ENCODE measurements at places on chromosomes 3 and 15.
A peak's percentile ranks its signal among the peaks of the same experiment; 100 is the strongest.

- DNase-seq, result no peak
These were observed 39.2 kb downstream of the ACAA1 start for GRCh38 chr3:38097446-38098375.

DNA sequence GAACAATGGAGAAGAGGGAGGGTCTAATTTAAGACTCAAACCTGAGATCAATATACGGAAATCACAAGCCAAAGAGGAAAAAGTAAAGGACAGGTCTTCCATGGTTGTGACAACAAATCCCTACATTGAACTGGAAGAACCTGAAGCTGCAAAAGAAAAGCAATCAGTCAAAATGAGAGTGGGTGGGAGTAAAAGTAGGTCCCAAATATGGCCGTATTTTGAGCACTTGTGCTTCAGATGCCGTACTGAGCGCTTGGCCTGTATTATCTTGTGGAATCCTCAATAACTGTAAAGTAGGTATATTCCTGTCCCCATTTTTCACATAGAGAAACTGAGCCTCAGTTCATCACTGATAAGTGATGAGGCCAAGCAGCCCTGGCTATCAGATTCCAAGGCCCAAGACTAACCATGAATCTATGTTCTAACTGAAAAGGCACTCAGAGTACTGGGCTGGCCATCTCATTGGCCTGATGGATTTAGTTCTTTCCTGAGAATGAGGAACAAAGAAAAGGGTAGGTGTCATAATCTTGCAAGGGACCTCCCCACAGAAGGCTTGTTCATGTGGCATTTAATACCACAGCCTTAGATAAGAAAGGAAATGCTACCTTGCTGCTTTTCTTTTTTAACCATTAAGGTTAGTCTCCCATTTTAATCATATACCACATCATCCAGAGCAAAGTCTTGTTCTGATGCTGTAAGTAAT lies 52.5 kb downstream of the LRRN1 start:
- DNase-seq, result no peak

DNA sequence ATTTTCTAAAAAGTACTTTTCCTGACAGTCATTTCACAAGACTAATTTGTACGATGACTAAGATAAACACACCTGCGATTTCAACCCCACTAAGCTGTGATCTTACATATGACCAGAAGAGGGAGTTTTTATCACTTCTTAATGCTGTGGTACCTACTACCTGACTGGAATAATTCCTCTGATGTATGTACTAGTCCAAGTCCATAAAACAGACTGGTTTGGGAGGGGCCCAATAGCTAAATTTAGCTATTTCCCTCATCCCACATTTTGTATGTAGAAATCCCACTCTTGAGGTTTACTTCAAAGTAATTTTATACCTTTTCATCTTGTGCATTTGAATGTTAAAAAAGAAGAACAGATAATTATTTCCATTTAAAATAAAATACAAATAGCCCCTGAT lies 49.7 kb upstream of the SCAANT1 start:
- DNase-seq, result no peak

DNA sequence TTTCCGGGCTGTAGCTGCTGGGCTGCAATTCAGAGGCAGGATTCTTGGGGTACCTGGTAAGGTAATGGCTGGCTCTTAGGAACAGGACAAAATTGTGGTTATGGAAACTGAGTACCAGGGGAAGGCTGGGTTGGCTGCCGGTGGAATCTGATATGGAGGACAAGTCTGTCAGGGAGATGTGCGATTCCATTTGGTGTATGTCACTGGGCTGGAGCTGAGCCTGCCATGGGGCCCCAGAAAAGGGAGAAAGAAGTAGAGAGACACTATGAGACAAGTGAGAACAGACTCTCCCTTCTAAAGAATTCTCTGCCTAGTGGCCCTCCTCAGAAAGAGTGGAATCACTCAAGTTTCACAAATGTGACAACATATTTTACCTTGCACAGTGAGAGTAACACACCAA lies 368.2 kb upstream of the ROPN1 start:
- DNase-seq, result no peak

GRCh38 chr3:10242182-10243065 lies 5.8 kb upstream of the TATDN2 start:
- no peak for DNase-seq

GRCh38 chr3:158809642-158810041 lies 7.8 kb downstream of the MFSD1 start:
- DNase-seq, result no peak

DNA sequence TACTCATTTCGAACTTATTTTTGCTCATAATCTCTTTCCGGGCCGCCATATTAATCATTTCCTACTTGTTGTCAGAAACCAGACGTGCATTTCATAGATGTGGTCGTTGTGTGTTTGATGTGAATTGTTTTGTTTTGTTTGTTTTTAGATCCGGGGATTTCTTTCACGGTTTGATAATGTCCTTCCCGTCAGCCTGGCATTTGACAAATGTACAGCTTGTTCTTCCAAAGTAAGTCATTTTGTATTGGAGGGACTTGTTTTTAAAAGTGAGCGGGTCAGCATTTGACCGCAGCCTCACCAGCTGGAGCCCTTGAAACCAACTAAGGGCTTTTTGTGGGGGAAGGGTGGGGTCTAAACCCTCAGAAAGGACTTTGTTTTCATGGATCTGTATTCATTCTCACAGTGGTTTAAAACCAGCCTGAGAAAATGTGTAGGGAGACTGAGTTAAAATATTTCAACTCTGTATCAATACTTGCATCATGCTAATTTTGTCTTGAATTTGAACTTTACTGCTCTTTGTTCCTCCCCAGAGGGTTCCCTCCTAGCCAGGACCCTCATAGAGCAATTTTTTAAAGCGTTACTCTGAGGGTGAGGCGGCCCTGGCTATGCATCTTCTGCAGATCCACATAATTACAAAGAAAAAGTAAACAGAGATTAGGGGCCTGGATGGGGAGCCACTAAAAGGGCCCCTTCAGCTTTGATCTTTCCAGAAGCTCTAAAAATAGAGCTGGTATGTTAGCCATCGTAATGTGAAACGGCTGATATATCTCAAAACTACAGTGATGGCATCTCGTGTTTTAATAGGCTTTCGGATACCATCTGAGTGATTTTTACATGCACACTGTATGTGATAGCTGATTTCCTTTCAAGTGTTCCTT lies 107.9 kb downstream of the ATG7 start:
- DNase-seq, result no peak

- DNase-seq, result no peak
These were observed 21.6 kb upstream of the MOBP start for GRCh38 chr3:39445927-39446326.

DNA sequence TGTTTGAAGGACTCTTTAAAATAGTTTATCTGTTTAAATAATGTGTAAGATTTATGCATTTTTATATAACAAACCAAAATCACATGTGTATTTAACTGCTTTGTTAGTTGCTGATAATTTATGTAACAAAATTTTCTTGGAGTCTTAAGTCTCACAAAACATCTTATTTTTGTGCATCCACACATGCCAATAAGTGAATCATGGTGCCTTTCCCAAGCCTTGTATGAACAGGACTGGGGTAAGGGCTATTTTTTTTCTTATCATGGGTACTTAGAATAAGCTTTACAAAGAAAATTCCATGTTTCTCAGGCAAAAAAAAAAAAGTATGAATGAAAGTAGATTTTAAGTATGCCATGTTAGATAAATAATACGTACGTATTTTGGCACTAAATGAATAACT lies 132.9 kb upstream of the LRRFIP2 start:
- no peak for DNase-seq

DNA sequence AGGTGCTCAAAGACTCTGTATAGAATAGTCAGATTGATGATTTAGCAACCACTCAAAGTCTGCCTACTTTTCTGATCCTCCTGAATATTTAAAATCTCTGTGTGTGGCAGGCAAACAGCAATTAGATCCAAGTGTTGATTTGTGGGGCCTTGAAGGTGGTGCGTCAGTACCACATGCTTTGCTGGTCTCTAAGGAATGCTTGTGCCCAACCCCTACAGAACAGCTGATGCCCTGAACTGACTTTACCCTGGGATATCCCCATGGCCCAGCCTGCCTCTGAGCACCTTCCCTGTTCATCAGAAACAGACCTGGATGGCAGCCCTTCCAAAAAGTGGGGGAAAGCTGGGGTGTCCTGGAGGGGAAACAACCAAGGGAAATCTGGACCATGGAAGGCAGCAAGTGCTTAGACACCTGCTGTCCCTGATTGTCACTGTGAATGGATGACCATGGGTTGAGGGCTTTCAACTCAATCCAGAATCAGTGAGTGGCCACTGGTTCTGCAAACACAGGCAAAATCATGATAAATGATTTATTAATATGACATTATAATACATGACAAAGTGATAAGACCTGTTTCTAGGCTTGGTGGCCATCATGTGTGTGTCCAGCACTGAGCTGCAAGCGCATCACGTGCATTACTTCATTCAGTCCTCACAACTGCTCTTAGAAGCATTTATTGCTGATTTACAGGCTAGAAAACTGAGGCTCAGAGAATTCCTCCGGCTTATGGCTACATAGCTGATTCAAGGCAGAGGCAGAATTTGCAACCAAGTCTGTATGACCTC lies 76.1 kb upstream of the TPM1 start:
- no peak for DNase-seq

DNA sequence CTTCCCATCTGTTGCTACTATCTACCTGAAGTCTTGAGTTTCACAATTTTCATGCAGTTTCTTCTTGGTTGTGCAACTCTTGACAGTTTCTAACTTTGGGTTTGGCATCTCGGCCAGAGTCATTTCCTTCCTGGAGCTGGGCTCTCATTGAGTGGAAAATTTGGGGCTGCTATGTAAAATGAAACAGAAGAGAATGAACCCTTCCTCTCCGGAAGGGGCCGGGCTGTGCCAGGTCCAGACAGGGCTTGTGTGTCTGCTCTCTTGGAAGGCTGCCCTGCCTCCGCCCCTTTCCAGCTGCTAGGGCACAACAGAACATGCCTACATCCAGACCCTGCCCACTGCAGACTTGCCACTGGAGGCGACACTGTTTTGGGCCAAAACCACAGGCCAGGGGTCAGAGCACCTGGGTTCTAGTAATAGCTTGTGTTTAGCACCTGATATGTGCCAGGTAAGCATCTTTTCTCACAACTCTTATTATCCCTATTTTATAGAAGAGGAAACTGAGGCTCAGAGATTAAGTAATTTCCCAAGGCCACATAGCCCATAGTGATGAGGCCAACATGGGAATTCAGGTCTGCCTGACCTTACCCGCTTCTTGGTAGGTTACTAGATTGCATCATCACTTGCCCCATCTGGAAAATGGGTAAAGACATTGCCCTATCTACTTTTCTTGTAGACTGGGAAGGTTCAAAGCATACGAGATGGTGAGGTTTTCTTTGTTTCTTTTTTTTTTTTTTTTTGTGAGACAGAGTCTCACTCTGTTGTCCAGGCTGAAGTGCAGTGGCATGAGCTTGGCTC lies 25.0 kb downstream of the IRAK2 start:
- peak; percentile 85 for DNase-seq

GRCh38 chr3:185028121-185028520 lies 124.7 kb downstream of the C3orf70 start:
- DNase-seq, result no peak

- DNase-seq, result no peak
These were observed 128.3 kb upstream of the ZNF385D start for GRCh38 chr3:21879184-21879886.

- DNase-seq, result no peak
These were observed 656.6 kb upstream of the NAALADL2 start for GRCh38 chr3:174202561-174202960.

DNA sequence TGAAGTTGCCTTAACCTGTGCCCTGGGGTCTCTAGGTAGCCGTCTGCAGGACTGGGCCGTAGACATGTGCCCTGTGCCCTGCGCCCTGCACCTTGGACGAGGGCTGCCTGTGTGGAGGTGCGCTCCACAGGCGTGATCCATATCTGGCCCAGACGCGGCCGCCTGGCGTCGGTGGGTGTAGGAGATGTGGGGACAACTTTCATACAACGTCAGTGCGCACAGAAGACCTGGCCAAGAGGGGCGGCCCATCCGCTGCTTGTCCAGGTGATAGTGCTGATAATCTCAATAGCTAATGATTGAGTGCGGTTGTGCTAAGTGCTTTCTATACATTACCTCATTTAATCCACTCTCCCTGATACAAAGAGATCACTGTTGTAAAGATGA lies 665 bp upstream of the RASGRP1 start:
- DNase-seq, result no peak

DNA sequence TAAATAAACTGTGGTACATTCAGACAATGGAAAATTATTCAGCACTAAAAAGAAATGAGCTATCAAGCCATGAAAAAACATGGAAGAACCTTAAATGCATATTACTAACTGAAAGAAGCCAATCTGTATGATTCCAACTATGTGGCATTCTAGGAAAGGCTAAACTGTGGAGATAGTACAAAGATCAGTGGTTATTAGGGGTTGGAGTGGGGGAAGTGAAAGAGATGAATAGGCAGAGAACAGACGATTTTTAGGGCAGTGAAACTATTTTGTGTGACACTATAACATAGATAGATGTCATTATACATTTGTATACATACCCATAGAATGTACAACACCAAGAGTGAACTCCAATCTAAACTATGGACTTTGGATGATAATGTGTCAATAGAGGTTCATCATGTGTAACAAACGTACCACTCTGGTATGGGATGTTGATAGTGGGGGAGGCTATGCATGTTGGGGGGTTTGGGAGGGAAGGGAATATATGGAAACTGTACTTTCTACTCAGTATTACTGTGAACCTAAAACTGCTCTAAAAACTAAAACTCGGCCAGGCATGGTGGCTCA lies 29.0 kb downstream of the RAB27A start:
- DNase-seq, result no peak

GRCh38 chr3:141217389-141217788 lies 14.2 kb upstream of the PXYLP1 start:
- DNase-seq, result no peak

GRCh38 chr3:102238362-102238761 lies 196.5 kb upstream of the ZPLD1 start:
- DNase-seq, result no peak

- DNase-seq, result no peak
These were observed 19.8 kb downstream of the MESP1 start for GRCh38 chr15:89731275-89731674.

GRCh38 chr3:150327678-150328653 lies 80.1 kb upstream of the TSC22D2 start:
- no peak for DNase-seq

- no peak for DNase-seq
These were observed 41.5 kb downstream of the CD200R1L start for GRCh38 chr3:112805126-112805525.

DNA sequence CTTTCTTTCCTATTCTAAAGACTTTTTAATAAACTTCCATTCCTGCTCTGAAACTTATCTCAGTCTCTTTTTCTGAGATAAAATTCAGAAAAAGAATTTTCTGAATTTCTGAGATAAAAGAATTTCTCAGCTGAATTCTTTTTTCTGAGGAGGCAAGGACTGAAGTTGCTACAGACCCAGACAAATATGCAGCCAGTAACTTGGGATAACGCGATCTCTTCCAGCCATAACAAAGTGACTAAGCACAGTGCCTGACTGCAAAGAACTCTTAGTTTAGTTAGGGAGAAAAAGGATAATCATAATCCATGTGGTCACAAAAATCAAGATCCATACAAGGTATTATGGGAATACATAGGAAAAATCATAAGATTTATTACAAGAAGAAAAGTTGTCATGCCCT lies 222.0 kb upstream of the GAP43 start:
- DNase-seq, result no peak

GRCh38 chr3:16723978-16724377 lies 118.8 kb upstream of the DAZL start:
- DNase-seq, result no peak

GRCh38 chr3:71176366-71176765 lies 407.2 kb downstream of the FOXP1 start:
- no peak for DNase-seq

Measured in uterus (tissue), 4 donors.